ENCODE measurements at places on chromosomes 12 and 14.

- no peak for DNase-seq
Observed at GRCh38 chr12:107529991-107530390, 155.6 kb upstream of the PWP1 start.

DNA sequence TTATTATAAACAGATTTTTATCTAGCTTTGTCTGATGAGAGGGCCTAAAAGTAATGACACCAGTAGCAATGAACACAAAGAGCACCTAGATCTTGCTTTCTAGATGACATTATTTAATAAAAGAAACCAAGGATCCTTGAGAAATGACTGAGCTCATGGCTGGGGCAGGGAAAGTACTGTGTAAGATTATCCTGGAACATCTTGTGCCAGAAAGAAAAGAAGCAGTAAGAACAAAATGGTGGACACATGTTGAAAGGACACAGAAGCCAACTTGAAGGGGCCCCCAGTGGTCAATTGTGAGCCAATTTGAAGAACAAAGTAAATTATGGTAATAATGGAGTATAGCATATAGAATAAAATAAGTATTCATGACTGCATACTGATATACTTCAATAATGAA, 10.0 kb downstream of the IFNG-AS1 start:
- DNase-seq, result no peak

GRCh38 chr12:49296836-49297694, 2.1 kb downstream of the PRPH start:
- no peak for DNase-seq

DNA sequence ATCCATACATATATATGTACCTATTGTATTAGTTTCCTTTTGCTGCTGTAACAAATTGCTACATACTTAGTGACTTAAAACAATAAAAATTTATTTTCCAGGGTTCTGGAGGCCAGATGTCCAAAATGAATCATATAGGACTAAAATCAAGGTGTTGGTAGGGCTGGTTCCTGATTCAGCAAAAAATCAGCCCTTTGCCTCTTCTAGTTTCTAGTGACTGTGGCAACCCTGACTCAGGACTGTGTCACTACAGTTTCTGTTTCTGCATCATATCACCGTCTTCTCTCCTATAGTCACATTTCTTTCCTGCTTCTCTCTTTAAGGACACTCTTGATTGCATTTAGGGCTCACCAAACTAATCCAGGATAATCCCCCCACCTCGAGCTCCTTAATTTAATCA, 386.3 kb upstream of the TBX3 start:
- no peak for DNase-seq

DNA sequence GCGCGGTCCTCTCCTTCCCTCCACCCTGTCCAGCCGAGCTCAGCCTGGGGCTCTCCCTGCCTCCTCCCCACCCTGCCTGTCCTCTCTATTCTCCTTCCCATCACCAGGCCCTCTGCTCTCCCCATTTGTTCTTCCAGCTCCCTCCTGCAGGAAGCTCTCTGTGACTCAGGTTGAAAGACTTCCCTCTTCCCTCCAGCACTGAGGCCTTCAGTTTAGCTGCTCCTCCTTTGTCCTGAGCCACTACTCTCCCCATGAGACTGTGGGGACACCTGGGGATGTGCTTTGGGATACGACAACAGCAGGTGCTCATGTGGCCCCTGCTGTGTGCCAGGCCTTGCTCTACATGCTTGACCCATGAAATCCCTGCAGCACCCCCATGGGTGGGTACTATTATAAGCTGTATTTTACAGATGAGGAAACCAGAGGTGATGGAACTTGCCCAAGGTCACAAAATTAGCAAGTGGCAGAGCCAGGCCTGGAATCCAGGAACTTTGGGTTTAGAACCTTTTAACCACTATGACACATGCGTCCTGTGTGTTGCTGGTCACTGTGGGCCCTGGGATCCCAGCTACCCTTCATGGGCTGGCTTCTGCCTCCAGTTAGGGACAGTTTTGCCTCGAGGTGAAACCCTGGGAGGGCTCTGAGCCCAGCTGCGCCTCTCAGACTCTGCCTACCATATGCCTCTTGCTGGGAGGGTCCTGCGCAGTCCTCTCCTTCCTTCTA, 5.5 kb downstream of the KRT80 start:
- no peak for DNase-seq

GRCh38 chr14:53034688-53035230, 83.9 kb upstream of the FERMT2 start:
- DNase-seq, result no peak

GRCh38 chr12:50638482-50638880, 125.4 kb upstream of the ATF1 start:
- no peak for DNase-seq

DNA sequence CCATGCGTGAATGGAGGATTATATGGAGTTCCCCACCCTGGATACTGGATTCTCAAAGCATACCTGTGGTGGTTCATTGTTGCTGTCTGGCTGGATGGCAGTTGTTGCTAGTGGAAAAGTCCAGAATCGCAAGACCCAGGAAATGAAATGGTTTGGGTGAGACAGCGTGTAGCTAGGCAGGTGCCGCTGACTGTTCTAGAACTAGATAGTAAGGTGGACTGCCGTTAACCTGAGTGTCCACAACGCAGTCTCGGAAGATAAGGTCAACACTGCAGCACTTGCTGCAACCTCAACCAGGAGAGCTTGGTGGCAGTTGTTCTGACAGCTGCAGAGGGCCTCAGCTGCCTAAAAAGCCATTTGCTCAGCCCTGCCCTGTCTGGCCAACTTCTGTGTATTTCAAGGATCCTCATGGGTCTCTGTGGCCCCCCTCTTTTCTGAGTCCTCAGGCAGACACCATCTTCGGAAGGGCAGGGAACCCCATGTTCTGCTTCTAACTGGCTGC, 15.5 kb upstream of the IRF2BPL start:
- DNase-seq, result no peak

- no peak for DNase-seq
Observed at GRCh38 chr12:75864161-75864560, 167.4 kb downstream of the PHLDA1 start.

DNA sequence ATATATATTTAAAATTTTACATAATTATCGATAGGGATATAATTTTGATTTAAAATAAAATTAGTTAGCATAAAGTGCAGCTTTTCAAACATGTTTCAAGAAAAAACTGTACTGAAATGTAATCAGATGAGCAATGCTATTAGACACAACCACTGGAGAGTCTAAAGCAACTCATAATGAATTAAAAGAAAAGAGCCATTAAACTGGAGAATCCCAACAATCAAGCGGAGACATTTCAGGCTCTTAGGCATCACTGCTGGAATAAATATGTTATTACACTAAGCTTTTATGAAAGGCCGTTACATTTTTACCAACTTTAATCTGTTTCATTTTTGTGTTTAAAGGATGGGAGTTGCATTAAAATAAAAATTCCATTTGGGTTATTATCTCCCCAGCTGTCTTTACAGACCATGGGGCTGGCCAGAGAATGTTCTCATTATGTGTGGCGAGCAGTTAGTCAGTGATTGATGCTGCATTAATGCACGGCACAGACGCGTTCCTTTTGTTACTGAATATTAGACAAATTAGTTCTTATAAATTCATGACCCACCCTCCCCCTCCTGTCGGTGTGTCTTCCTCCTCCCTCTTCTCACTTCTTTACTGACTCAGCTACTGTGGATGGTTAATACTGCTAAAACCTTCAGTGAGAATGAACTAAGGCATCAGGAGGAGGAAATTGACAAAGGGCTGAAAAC, 156.8 kb downstream of the PDZRN4 start:
- DNase-seq, result no peak

DNA sequence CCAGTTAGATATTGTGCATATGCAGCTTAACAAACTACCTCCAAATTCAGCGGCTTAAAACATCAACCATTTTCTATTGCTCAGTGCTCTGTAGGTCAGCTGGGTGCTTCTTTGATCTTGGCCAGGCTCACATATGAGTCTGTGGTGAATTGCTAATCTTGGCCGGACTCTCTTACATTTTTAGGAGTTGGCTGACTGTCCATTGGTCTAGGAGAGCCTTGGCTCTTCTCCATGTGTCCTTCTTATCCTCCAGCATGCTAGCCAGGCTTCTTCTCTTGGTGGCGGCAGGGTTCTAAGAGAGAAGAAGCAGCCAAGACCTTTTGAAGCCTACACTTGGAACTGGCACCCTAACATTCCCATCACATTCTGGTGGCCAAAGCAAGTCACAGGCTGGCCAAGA, 174.3 kb upstream of the PWP1 start:
- DNase-seq, result no peak

DNA sequence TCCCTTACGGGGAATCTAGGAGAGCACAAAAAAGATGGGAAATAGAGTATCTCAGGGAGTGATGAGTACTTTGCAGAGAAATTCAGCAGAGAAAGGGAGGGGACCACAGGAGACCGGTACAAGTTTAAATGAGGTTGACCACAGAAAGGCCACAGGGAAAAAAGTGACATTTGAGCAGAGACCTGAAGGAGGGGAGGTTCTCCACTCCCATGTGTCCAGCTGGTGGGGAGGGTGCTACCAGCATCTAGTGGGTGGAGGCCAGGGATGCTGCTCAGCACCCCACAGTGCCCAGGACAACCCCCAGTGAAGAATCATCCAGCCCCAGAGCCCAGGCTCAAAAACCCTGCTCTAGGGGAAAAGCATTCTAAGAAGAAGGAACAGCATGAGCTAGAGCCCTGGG, 34.6 kb downstream of the TESC start:
- no peak for DNase-seq

- no peak for DNase-seq
Observed at GRCh38 chr12:66605293-66605692, 73.6 kb downstream of the GRIP1 start.

- DNase-seq, result no peak
Observed at GRCh38 chr12:29673346-29673745, 110.4 kb downstream of the TMTC1 start.

DNA sequence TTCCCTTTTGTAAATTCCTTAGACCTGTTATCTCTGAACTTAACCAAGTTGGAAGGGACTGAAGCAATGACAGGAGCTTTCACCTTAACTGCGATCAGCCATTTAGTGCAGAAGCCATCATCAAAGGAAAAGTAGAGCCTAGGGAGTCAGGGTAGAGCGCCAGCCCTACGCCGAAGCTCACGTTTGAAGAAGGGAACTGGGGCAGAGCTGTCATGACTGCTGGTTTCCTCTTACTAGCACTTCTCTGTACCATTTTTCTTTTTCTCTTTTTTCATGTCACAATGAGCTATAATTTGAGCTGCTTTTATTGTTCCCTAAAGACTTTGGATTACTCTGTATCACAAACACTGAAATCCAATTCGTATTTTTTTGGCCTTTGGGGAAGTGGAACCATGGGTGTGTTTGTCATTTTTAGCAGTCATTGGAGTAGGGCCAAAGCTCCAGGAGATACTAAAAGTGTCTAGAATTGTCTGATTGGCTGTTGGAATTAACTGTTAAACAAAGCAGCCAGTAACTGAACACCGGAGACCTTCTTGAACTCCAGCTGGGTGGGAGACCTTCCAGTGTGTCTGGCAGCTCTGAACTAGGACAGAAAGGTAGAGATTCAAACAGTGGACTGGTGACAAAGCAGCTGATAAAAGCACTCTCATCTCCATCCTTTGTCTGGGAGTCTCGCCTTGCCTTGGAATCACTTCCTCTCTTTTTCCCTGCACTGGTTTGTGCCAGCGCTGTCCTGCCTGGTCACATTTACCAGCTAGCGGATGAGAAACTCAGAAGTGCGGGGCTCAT, 9.1 kb downstream of the MTRFR start:
- DNase-seq, result no peak

DNA sequence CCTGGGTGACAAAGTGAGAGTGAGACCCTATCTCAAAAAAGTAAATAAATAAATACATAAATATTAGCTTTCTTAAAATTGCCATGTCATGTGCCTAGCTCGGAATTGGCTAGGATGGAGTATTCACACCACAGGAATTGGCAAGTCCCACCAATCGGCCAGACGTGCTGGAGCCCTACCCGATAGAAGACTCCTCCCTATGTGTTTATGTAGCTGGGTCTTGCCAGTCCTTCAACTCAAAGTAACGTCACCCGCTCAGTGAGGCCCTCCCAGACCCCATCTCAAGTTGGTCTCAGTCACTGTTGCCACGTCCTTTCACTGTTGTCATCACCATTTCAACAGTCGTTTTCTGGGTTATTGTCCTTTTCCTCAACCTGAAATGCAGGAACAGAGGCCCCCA, 20.2 kb downstream of the VRTN start:
- no peak for DNase-seq

- DNase-seq, result no peak
Observed at GRCh38 chr12:89568484-89568883, 42.6 kb upstream of the POC1B start.

DNA sequence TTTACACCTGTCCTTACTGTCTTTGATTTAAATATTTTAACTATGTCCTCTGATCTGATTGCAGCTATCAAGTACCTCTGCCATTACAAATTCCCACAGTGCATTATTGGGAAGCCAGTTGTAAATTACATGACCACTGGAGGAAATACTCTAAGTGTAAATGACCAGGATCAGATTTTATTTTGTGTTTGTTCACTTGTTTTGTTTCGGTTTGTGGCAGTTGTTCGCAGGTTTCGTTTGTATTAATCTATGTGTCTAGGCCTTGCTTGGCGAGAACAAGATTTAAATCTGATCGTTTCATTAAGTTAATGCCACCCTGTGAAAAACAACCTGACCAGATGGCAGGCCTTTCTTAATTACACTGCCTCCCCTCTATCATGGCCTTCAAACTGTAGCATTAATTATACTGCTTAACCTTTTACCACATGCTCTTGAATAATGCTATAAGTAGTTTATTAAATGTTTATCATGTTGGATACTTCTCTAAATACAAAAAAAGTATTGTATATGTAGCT, 990.1 kb downstream of the TMTC2 start:
- DNase-seq, result no peak

DNA sequence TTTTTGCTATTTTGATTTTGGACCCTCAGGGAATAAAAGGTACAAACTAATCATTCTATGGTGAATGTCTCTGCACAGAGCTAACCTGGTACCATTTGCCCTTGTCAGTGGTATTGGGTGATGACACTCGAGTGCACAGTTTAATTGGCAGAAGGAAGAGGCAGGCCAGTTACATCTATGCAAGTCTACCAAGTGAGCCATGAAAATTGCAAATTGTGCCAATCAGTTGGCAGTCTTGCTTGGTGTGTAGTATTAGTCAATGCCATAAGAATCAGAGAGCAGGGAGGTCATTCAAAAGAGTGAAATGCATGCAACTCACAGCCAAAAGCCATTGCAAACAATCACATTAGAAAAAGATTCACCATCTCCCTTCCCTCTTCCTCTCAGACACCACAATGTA, 479.6 kb downstream of the ADAMTS20 start:
- no peak for DNase-seq

DNA sequence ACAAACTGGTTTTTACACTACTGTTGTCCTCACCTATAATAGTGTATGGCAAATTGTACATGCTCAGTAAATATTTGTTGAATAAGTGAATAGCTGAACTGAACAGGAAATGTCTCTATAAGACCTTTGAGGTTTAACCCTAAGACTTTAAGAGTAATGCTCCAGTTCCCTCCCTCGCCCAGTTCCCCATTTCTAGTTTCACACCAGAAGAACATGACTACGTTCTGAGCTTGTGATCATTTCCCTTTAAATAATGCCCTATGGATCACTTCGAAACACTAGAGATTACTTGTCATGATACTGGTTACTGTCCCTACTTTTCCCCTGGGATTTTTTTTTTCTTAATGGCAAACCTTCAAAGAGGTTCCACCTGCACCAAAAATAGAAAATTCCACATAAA, 69.3 kb downstream of the PRKD1 start:
- no peak for DNase-seq

GRCh38 chr14:32683679-32684078, 255.0 kb upstream of the NPAS3 start:
- DNase-seq, result no peak

GRCh38 chr12:119775246-119775895, 101.7 kb downstream of the CIT start:
- no peak for DNase-seq

GRCh38 chr12:65113621-65114035, 7.5 kb downstream of the WIF1 start:
- DNase-seq, result no peak

Data from stimulated activated CD4-positive, alpha-beta T cell treated with anti-CD3 and anti-CD28 coated beads, Interleukin-15, amount 100 ng/mL, for 1 hour (primary cell).